Stimulated activated CD4-positive, alpha-beta T cell treated with anti-CD3 and anti-CD28 coated beads, Interleukin-1b, Interleukin-23, amount 100 ng/mL, for 1 hour (primary cell): ENCODE measurements at places on chromosomes 13 and 19.

GRCh38 chr13:32247887-32248286 lies 67.3 kb downstream of the ZAR1L start:
- DNase-seq, result no peak

DNA sequence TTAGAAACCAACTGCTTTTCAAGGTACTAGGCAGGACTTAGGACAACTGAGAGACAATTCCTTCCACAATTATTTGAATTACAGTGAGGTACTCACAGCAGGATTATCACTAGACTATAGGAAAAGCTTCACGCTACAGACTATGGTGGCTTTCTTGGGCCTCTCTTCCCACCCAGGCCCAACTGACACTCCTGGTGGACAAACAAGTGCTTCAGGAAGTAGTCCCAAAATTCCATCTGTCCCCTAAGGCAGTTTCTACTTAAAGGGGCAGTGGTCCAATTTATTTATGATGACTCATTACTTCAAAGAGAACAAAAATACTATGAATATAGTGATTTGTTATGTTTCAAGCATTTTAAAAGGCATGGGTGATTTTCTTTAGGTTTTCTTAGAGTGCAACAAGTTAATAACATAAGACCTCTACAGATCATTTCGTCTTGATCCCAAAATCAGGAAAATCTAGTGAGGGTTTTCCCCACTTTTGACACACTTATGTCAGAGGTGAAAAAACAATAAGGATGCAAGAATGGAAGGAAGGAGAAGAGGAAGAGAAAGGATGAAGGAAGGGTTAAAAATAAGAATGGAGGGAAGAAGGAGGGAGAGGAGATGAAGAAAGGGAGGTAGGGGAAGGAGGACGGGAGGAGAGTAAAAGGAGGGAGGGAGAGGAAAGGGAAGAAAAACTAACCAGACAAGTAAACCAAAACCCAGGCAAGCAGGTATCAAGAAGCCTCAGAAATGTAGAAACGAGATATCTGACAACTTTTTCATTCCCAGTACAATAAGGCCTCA lies 100.7 kb downstream of the SERP2 start:
- no peak for DNase-seq

DNA sequence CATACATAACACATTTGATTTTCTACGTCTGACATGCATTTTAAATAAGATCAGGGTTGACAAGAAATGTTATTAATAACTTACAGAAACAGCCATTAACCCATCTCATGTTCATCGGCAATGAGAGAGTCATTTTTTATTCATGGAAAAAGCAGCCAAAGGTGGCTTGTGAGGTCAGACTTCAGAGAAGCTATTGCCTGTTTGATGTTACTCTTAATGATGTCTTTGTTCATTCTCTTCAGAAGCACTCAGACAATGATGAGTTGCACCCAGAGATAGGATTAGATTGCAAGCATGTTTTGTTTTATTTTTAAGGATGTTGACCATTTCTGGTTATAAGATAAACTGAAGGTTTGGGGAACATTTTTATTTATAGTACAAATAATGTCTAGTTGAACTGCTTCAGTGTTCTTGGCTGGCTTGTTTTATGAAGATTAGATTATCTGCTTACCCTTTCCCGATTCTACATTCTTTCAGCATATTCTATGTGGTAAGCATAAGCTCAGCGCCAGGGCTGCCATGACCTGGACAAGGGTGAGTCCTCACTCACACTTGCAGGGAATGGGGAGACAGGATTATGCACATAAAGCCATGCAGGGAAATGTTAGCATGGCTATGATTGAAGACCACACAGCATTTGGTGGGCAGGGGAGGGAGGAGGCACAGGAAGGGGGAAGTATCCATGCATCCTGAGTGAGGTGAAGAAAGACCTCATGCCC lies 288.1 kb downstream of the MTUS2 start:
- no peak for DNase-seq

GRCh38 chr13:51370116-51370515 lies 30.6 kb downstream of the SERPINE3 start:
- no peak for DNase-seq

GRCh38 chr19:32471095-32471494 lies 65.5 kb downstream of the DPY19L3 start:
- no peak for DNase-seq

DNA sequence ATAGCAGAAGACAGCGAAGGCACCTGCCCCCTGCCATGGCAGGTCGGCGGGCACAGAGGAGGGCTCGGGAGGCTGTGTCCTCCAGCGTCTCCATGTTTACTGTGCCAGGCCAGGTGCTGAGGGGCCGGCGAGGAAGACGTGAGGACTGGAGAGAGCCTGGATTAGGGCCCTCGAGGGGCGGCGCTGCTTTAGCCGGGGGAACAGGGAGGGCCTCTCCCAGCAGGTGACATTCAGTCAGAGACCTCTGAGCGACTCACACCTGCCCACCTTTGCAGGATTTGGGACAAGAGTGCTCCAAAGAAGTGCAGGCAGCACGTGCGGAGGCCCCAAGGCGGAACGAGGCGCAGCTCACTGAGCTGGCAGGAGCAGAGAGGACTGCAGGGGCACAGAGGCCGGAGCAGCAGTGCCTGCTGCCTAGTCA lies 17.6 kb downstream of the KDM4B start:
- DNase-seq, result no peak

DNA sequence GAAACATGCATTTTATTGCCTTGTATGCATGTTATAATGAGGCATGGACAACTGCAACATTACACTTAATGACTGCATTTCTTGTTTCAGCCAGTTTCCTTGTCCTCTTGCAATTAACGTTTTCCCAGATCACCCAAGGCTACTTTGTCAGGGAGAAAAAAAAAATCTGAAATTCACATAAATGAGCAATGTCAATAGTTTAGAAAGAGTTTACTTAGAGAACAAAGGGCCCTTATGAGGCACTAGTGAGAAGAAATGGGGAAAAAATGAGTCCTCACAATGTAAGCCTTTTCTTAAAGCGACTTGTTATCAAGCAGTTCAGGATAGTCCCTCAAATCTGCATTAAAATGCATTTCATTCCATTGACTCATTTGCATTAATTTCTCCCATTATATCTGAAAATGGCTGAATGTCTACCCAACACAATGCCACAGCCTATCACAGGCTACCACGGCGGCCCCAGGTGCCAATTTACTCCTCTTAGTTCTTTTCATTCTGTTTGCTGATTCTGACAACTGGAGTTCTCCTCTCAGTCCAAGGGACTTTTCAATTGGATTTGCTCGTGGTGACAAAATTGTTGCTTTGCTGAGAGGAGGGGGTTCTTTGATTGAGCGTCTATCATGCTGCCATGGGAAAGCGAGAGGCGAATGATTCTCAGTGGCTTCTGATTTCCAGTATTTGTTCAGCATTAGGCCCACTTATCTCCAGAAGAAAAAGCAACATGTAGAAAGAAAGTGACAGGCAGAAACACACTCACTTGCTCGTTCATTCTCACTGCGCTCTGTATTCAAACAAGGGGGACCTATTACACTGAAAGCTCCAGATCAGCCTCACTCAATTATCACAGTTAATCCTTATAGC lies 107.1 kb downstream of the DACH1 start:
- no peak for DNase-seq

DNA sequence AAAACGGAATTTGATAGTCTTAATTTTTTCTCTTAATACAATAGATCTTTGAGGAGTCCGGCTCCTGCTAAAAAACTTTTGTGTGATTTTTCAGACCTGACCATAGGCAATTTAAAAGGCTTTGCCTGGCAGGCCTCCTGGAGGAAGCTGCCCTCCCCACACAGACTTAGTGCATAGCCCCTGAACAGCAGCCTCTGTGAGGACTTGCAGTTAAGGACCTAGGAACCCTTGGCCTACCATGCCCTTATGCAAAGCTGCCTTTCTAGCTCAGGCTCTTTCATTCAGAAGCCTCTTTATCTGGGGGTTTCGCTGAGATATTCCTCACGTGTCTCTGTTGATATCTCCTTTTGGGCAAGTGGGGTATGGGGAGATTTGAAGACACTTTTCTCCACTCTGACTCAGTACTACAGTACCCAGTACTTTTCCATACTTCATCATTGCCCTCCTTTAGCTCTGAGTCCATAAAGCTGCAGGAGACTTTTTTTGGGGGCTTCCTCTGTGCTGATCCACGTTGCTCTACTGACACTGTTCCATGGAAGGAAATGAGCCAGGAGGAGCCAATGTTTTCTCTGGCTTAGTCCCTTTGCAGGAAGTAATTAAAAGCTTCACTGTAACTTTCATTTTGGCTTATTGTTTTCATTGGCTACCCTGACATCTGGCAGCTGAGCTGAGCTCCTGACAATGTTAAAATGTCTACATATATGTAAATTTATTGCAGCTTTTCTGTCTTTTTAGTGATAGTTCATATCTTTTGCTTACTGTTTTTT lies 283.1 kb downstream of the TDRD3 start:
- no peak for DNase-seq
